Endodermal cell (in vitro differentiated cells): ENCODE measurements at places on chromosomes 16 and 17.

GRCh38 chr17:45813048-45813725 lies 29.1 kb downstream of the CRHR1 start:
- peak; percentile 96 for DNase-seq

DNA sequence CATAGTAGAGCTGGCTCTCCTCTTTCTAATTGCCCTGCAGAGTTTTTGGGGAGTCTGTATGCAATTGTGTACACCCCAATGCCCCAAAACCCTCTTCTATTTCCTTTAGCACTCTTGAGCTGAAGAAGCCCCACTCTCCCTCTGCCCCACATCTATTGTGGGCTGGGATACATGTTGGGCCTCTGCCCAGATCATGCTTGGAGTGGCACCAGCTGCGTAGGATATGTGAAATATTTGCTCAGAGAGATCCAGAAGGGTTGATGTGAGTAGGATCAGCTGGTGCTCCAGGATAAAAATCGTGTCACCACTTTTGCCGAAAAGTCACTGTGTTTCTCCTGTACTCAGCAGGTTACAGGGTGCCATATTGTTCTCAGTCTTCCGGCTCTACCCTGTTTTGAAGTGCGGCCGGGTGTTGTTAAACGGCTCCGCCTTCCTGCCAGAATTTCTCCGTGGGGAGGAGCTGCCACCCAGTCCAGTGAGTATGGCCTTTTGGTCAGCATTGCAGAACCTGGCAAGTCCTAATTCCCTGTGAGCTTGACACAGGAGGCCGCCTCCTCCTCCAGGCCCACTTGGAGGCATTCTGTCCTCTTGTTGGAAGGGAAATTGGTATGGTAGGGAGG lies 664.5 kb downstream of the WWOX start:
- DNase-seq: no peak

- DNase-seq: peak; percentile 77
Observed at GRCh38 chr17:38403491-38403890, 24.8 kb upstream of the ARHGAP23 start.

DNA sequence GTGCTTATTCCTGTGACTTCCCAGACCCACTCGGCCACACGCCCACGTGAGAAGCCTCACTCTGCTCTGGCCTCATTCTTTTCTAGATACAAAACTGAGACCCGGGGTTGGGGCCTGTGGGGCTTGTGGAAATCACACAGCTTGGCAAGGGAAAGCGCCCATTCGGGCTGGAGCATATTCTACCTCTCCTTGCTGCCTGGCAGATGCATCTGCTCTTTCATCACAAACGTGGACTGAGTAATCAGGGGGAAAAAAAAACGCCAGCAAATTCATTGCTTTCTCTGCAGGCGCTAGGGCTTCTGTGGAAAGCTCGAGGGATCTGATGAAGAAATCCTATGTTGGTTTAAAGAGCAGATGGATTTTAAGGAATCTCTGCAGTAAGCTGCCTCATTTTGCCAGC lies 44.4 kb downstream of the DNAH9 start:
- DNase-seq: no peak

GRCh38 chr16:717450-718245 lies 2.7 kb downstream of the METRN start:
- no peak for DNase-seq

DNA sequence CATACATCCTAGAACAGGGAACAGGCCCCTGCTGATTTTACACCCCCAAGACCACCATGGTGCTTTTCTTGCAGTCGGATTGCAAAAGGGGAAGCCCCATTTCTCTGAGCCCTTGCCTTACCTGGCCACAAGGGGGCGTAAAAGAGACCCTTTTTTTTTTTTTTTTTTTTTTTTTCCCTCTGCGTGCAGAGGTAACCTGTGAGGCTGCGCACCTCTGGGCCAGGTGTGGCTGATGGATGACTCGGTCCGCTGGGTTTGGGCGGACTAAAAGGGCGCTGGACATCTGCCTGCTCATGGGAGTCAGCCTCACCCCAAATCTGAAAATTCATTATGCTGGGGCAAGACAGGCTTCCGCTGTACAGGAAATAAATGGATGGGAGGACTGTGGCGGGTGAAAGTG lies 281.0 kb downstream of the CBLN1 start:
- peak; percentile 68 for DNase-seq

- DNase-seq: no peak
Observed at GRCh38 chr17:65103431-65103830, 33.7 kb upstream of the RGS9 start.

DNA sequence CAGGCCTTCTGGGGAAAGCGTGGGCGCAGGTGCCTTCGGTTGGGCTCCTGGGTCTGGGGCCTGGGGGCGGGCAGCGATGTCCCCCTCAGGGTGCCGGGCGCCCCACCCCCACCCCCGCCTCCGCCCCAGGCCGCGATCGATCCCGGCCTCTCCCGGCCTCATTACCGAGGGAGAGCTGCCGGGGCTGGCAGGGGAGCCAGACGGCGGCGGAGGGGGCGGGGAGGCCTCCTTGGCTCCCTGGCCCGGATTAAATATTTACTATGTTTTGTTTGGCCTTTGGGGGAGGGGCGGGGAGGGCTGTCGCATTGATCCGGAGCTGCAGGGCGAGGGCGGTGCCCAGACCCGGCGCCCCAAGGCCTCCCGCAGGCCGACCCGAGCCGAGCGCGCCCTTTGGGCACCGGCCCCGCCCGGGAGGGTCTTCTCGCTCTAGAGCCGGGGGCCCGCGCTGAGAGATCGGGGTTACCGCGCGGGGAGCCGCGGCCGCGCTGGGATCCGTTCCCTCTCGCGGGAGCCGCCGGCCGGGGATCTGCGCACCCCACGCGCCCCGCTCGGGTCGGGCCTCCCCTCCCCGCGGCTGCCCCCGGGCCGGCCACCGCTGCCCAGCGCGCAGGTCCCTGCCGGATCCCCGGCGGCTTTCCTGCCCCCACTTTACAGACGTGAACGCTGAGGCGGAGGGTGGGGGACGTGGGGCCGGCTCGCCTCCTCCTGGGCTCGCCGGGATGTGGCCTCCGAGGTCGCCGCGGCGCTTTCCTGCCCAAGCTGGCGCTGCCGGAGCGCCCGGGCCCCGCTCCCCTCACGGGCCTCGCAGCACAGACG lies 27.0 kb downstream of the RTN4RL1 start:
- peak; percentile 94 for DNase-seq

- no peak for DNase-seq
Observed at GRCh38 chr16:88993166-88993761, 16.3 kb upstream of the CBFA2T3 start.

GRCh38 chr16:4272114-4272956 lies 488 bp downstream of the TFAP4 start:
- DNase-seq: peak; percentile 84
